Anterior cingulate cortex (tissue), 58 donors: ENCODE measurements at places on chromosomes 2 and 18.

DNA sequence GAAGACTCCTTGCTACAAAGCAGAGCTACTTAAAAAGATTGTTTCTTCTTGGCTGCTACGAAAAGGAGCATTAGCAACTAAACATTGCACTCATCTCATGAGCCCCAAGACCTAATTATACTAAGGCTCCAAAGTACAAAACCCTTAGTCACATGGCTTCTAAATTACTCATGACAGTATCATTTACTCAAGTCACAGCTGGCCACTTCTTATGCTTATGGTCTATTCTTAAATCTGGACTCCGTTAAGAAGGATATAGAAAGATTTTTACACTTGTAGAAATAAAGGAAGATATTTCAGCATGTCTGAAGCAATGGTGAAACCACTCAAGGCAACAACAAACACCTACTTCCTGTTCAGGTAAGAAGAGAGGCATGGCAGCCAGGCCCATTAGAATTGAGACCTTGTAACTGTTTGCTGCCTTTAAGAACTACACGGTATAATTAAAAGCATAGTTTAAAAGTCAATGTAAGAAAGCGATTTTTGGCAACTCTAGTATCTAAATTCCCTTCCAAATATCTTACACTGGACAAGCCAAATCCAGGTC is 12.7 kb downstream of the ANKRD44 start:
- DNase-seq, result no peak

GRCh38 chr2:69836316-69836715 is 6.9 kb downstream of the GMCL1 start:
- DNase-seq, result no peak

DNA sequence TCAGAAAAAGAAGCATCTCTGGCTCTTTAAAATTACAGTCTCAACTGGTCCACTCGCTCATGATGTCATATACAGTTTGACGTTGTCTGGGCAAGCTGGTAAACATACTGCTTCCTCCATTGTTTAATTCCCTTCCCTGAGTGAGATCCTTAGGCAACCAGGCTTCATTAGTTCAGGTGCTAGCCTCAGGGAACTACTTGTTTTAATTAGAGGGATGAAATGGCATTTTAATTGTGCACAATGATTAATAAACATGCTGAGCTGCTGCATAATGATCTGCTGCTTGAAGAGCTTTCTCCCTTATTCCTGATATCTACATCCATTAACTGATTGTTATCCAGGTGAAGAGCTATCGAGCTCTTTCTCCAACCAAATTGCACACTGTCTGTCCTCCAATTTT is 195.6 kb upstream of the ETAA1 start:
- DNase-seq, result no peak

DNA sequence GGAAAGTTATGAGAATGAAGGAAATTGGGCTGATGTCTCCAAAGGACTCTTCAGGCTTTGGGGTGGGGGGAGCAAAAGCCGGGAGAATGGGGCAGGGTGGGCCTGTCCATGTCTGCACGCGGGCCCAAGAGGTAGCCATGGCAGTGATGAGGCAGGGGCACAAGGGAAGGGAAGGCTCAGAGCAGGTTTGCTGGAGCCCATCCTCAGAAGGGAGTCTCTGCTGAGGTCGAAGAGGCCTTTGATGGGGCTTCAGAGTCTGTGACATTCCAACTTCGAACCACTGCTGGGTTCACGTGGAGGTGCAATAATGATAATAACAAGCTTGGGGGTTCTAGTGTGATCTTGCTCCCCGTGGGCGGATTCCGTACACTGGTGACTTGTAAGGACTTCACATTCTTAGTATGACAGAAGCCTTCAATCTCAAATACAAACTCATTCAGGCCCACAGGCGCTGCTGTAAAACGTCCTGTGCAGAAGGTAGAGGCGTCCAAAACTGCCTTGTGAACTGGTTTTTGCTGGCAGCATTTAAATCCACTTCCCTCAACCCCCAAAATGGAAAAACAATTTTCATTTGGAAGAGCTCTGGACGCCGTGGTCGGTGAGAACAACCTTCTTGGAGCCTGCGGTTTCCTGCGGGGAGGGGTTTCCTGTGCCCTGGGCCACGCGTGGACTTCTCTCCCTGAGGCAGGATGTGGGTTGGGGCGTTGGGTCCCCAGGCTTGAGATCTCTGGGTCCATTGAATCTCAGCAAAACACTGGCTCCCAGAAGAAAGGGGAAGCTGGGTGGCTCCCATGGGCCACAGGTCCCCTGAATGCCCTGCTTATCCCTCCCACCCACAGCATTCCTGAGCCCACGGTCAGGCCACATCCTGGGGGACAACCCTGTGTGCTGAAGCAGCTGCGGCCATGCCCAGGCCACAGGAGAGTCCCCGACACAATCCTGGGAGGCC is 151.0 kb downstream of the TPO start:
- DNase-seq, result no peak

- no peak for DNase-seq
Measured at GRCh38 chr18:23634692-23635091, 28.0 kb downstream of the ANKRD29 start.

DNA sequence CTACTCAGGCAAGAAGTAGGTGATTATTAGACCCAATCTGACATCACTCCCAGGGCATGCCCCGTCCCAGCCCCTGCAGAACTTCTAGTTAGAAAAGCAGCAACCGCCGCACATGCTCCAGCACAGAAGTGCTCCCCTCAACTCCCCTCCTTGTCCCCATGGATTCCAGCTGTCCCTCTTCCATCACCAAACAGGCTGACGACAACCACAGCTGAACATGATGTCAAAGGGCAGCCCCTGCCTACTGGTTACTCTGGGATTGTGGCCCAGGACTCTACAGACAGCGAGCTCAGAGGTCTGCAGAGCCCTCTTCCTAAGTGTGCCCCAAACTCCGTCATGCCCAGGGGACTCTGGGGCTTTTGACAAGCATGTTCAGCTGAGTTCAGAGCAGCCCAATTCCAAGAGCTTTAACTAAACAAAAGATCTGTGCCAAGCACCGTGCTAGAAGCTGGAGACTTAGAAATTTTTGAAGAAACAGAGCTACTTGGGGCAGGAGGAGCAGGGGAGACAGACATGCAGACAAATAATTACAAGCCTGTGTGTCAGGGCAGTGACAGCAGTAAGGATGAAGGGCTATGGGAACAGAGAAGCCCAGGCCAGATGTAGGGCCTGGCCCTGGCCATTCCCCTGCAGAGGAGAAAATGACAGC is 148.1 kb downstream of the BCL11A start:
- DNase-seq, result no peak

- no peak for DNase-seq
Measured at GRCh38 chr18:28571929-28572328, 395.0 kb upstream of the CDH2 start.

DNA sequence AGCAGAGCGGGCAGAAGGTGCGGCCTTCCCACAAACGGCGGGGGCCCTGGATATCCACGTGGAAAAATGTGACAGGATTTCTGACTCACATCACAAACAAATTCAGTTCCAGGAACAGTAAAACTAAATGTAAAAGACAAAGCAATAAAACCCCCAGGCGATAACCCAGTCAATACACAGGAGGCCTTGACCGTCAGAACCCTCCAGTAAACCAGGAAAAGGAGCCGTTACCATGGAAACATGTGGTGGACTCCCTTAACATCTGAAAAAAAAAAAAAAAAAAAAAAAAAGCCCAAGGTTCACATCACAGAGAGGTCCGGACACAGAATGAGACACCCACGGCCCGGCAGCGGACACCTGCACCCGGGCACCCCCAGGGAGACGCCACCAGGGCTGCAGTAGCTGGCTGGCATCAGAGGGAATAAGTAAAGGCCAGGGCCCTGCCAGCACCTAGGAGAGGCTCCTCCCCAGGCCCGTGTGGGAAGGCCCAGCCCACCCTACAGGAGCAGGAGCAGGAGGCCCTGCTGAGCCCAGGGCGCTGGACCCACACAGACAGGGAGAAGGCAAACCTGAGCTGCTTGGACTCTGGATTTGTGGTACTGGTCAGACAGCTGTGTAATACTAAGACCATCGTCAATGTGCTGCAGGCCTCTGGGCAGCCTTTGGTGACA is 83.7 kb downstream of the TMEM18 start:
- DNase-seq, result no peak

GRCh38 chr2:8508766-8509165 is 173.1 kb upstream of the ID2 start:
- no peak for DNase-seq

DNA sequence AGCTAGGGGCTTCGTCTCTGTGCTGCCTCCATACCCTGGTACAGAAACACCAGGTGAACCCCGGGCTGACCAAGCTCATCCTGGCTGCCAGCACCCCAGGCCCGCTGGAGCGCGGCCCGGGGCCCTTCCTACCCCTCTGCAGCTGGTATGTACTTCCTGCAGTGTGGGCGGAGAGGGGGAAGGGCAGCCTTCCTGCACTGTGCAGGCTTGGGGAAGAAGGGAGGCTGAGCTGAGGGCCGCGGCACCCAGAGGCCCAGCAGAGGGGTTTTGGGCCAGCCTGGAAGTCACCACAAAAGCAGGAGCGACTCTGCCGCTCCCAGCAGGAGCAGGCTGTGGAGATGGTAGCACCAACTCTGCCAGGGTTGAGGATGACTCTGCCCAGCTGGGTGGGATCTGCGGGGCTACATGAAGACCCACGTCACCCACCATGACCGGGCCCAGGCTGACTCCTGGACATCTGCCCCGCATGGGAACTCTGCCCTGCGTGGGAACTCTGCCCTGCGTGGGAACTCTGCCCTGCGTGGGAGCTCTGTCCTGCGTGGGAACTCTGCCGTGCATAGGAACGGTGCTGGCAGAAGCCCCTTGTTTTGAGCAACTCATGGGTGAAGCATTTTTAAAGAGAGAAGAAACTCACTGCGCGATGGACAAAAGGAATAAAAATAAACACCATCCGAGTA is 273.3 kb downstream of the NDUFA10 start:
- DNase-seq, result no peak

DNA sequence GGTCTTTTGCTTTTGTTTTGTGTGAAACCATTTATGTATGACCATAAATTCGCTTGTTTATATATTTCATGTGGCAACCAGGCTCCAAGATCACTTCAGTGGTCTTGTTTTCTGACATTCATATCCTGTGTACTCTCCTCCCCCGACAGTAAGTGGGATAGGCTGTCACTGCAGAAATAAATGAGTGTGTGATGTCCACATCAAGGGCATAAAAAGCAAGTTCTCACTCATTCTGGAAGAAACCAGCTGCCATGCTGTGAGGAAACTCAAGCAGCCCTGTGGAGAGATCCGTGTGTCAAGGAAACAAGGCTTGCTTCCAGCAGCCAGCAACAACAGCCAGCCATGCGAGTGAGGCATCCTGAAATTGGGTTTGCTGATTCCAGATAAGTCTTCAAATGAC is 39.2 kb upstream of the GNAL start:
- no peak for DNase-seq

DNA sequence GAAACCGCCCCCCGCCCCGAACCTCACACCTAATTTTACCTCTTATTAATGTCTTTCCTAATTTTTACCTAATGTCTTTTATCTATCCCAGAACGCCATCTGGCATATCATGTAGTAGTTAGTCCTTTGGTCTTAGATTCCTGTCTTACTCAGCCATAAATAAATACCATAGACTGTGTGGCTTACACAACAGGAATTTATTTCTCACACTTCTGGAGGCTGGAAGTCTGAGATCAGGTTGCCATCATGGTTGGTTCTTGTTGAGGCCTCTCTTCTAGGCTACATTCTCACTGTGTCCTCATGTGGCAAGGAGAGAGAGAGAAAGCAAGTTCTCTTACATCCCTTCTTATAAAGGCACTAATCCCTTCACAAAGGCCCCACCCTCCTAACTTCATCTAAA is 46.8 kb downstream of the RHBDD1 start:
- no peak for DNase-seq

DNA sequence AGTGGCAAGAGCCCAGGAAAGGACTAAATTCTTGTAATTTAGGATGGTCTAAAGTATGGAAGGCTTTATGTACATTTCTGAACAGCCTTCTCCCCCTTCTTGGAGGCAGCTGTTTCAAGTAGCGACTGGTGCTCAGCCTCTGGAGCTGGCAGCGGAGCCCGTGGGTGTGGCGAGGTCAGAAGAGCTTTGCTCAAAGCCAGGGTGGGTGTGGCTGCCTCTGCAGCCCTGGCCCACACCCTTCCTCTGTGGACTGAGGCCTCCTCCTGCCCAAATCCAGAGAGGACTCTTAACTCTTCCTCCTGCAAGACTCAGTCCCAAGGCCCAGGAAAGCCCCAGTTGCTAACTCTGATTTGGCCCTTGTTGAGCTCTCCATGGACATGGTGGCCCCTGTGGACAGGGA is 202.1 kb upstream of the REV1 start:
- DNase-seq, result no peak
